ENCODE measurements at places on chromosomes 11 and 22.

DNA sequence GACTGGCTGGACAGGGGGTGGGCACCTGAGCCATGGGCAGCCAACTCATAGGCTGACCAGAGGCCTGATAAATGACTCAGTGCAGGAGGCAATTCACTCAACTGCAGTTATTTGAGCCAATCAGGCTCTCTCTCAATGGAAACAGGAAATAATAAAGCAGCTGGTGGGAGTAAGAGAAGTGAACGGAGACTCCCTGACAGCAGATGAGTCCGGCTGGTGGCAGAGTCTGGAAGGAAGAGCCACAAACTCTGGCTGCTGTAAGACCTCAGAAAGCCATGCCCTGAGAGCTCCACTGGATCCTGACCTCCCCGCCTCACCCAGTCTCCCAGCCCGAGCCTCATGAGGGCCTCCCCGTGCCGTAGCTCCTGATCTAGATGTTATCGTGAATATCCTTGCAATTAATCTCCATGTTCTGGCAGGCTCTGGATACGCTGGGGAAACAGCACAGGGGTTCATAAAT is 69.8 kb downstream of the TRIM29 start:
- DNase-seq, result peak; percentile 8

- no peak for DNase-seq
These were observed 278.9 kb upstream of the NARS2 start for GRCh38 chr11:78853521-78853920.

DNA sequence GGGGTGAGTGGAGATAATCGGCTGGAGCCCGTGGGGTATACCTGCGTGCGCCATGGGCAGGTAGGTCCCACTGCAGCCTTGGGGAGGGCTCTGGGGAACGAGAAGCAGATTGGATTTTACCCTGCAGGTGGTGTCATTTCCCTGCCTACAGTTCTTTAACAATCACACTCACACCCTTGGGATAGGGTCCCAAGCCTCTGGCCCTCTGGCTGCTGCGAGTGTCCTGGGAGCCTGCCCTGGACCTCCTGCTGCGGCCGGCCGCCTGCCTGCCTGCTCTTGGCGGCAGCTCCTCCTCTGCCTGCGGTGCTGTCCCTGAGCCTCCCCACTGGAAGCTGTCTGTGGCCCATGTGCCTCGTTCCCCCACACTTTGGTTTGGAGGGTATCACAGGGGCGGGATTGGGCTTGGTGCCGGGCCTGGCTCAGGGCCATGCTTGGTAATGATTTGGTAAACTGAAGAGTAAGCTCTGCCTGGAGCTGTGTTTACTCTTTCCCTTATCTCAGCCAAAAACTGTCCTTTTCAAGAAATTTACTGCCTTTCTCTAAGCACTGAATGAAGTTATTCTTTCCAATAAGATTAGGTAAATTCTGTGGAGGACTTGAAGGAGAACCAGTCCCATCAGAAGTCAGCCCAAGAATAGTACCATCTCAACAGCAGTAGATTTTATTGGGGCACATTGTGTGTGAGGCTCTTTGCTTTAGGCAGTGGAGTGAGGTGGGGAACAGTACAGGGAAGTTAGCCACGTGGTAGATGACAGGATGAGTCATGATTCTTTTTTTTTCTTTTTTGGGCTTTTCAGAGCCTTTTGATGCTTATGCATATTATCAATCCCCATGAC is 53.7 kb downstream of the TBC1D22A start:
- DNase-seq, result no peak

DNA sequence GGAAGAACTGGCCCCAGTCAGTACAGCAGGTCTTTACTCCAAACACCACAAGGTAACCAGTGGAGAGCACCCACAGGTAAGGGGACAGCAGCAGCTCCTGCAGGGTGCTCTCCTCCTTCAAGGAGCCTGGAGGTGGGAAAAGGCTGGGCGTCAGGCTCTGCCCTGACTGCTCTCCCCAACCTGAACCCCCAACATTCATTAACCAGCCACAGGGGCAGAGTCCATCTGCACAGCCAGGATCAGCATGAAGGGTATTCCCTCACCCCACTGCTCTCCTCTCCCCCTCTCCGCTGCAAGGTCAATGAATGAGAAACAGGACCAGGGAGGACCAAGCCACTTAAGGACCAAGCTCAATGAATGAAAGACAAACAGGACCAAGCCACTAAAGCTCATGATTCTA is 3.7 kb downstream of the SLC37A4 start:
- DNase-seq, result no peak

DNA sequence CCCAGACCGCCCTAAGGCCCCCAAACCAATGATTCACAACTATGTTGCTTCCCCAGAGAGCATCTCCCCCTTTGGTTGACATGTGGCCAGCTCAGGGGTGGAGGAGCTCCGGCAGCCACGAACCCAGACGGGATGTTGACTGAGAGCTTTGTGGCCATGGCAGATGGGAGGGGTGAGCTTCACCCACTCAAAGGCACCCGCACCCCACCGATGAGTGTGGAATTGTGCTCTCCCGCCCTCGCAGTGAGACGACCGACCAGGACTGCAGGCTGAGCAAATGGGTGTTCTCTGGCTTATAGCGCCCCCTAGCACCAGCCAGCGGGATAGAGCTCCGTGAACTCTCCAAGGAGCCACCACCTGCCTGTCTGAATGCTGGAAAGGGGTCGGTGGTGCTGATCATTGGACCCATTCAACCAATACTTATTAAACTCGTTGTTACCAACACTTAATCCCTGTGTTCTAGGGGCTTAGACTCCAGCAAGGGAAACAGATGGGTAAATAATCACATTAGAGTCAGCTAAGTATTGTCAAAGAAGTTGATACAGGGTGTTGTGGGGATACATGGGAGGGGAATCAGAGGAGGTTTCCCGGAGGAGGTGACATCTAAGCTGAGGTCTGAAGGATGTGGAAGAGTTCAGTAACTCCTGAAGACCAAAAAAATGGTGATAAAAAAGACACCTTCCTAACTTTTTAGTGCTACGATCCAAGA is 4.5 kb upstream of the TIMP3 start:
- DNase-seq, result no peak
